A549 (cell line): ENCODE measurements at places on chromosomes 3 and 15. TPM values are rescaled to one million over a fixed set of nuclear protein-coding genes. Genes with fewer than 3 reads are reported as not detected.

ACKR2 gene
- 0.05 TPM in 1 of 3 replicates, not detected in the others for polyA plus RNA-seq

TMEM207 gene
- not detected in 3 replicates for polyA plus RNA-seq

LMOD3 gene
- polyA plus RNA-seq = not detected in 3 replicates

POTEB gene
- not detected in 3 replicates for polyA plus RNA-seq

SCAP gene
- 21.9 to 25.9 TPM (median 24.8 TPM) in 3 replicates for polyA plus RNA-seq

CPN2 gene
- not detected in 3 replicates for polyA plus RNA-seq

GADL1 gene
- not detected in 3 replicates for polyA plus RNA-seq

STOML1 gene
- 4.9 to 6.3 TPM (median 5.7 TPM) in 3 replicates for polyA plus RNA-seq

SPINK8 gene
- polyA plus RNA-seq = not detected in 3 replicates

CCR1 gene
- not detected in 3 replicates for polyA plus RNA-seq

DNA sequence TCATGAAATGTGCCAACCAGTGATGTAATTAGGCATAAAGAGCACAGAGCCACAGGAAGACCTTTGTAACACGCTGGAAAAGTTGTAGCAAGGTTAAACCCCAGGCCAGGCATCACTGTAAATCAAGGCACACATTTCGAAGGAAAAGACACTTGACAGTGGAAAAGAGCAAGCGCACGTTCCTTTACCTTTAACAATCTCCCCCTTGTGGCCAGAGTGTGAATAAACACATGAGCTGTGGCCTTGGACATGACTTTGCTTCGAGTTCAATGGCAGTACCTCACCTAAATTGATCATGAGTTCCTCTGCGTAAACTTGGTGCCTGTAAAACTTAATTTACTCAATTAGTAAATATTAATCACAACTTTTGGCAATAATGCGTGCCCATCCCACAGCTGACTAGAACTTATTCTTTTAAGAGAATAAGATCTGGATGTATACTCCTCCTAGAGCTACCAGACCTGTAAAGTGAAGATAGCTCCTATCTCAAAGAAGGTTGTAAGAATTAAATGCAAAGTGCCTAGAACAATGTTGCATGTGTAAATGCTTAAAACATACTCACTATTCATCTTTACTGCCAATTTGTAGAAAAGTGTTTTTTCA lies 757.0 kb upstream of the NECTIN3 start:
- DNase-seq = peak; percentile 3

- no peak for DNase-seq
Observed at GRCh38 chr3:184746131-184747120, 34.6 kb upstream of the MAGEF1 start.

- no peak for DNase-seq
Observed at GRCh38 chr3:136120373-136121348, 75.5 kb downstream of the MSL2 start.

DNA sequence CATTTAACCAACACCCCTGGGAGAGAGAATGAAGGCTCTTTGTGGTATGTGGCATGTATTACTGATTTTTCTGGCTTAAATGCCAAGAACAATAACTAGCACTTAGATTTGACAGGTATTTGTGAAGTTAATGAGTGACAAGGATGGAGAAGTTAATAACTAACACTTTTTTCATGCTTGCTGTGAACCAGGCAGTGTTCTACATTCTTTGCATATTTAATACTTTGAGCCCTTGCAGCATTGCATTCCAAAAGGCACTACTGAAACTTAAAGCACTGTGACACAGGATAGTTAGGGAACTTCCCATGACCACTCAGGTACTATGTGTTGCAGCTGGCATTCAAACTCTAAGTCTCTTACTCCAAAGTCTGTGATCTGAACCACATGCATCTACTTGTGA lies 650.6 kb downstream of the ZPLD1 start:
- peak; percentile 19 for DNase-seq

DNA sequence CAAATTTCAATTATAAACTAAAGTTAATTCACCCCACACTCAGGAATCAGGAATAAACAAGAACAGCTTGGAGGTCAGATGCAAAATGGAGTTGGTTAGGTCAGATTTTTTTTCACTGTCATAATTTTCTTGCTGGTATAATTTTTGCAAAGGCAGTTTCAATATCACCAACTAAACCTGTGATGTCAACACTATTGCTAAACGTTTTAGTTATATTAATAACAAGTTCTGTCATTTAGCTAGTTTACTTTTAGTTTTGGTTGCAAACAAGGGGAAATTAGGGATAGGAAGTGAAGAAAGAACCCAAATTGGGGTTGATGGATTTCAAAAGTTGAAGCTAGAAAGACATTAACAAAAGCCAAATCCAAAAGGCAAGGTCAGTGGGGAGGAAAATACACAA lies 4.6 kb upstream of the CPB1 start:
- DNase-seq = no peak

DNA sequence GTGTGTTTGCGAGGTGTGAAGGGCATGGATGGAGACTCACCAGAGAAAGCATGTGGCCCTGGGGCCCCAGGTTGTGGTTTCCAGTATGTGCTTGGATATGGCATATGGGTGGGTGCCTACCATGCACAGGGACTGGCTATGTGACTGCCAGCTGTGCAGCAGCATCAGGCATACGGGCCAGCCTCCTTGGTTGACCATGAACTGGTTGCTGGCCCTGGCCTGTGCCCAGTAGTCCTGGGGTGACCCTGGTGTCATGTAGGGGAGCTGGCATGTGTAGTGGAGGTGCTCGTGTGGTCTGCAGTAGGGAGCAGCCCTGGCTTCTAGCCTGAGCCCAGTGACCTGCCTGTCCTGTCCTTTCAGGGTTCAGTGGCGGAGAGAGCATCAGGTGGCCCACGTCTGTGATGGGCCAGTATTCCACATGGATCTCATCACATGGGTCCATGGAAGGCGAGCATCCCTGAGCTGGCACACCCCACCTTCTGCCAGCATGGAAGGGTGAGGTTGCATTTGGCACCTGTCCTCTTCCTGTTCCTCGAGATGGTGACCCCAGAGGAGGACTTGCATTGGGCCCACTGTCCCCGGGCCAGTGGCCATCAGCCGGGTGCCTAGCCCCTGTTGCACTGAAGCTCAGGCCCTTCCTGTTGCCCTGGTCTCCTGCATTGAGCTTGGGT lies 228.9 kb downstream of the SNRPN start:
- DNase-seq = no peak

GRCh38 chr3:73459711-73460110 lies 165.0 kb downstream of the PDZRN3 start:
- no peak for DNase-seq

- no peak for DNase-seq
Observed at GRCh38 chr15:48966595-48967301, 3.0 kb upstream of the SHC4 start.

GRCh38 chr3:119588112-119588511 lies 8.8 kb downstream of the ADPRH start:
- DNase-seq = no peak

DNA sequence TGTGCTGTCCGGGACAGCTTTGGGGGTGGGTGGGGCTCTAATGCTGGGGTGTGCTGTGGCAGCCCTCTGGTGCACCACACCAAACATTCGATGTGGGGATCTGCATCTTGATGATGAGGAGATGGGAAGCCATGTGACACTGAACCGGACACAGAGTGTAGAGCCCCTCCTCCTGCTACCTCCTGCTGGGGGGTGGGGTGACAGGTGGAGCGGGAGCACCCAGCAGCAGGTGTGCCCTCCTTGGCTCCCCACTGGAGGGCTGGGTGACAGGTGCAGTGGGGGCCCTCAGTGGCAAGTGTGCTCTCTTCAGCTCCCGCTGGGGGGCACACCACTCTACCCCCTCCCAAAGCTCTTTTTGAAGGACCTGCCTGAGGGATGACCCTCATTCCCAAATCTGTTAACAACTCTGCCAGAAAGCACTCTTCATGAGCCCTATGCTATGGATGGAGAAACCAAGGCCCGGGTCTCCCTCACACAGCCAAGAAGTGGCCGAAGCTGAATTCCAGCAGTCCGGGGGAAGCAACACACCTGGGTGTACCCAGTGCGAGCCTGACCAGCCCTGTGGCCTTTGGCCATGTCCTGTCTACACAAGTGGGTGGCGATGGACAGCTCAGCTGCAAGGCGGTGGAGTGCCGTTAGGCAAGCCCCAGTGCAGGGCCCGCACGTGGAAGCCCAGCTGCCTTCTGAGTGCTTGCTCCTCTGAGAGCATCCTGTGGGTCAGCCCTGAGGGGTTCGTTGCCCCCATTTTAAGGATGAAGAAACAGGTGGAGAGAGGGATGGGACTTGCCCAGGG lies 609 bp upstream of the UROC1 start:
- DNase-seq = no peak

DNA sequence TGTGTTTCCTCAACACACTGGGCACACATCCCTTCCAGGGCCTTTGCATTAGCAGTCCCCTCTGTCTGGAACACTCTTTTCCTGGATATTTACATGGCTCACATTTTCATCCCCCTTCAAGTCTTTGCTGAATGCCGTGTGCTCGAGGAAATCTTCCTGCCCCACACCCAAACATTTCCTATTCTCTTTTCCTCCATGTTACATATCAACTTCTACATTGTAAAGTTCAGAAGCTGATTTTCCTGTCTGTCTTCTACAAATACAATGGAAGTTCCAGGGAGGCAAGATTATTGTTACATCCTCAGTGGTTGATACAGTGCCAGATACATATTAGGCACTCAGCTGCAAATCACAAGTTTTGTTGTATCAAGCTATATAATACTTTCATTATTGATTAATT lies 4.1 kb downstream of the ACAD11 start:
- DNase-seq = no peak

GRCh38 chr3:117126946-117127546 lies 417.5 kb downstream of the TUSC7 start:
- no peak for DNase-seq

- no peak for DNase-seq
Observed at GRCh38 chr15:83612898-83613635, 40.9 kb upstream of the ADAMTSL3 start.

- DNase-seq = no peak
Observed at GRCh38 chr3:50003824-50004223, 63.9 kb downstream of the RBM6 start.

DNA sequence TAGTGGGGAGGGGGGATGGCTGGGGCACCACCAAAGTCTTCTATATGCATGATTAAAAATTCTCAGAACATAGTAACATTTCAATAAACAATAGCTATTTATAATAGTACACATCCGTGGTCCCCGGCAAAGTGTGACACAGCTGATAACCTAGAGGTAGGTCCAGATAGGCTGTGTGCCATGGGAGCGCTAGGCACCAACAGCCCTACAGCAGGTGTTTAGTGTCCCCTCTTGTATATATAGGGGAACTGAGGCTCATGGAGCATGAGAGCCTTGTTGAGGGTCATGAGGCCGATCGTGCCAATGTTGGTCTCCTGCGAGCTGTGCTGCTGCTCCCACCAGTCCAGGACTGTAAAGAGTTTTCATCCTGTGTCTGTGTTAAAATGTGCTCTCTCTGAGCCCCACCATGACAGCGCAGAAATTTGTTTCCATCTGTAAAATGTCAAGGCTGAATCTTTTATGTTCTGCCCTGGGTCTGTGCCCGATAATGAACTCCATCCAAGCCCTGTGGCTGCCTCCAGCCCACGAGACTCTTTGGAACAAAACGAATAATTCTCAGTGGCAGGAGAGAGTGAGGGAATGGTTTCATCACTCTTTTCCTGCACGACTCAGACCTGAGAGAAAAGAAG lies 14.5 kb downstream of the TMEM158 start:
- no peak for DNase-seq

GRCh38 chr3:114420072-114420471 lies 126.2 kb downstream of the TIGIT start:
- no peak for DNase-seq

- DNase-seq = no peak
Observed at GRCh38 chr3:109985943-109986555, 648.7 kb upstream of the DPPA4 start.

DNA sequence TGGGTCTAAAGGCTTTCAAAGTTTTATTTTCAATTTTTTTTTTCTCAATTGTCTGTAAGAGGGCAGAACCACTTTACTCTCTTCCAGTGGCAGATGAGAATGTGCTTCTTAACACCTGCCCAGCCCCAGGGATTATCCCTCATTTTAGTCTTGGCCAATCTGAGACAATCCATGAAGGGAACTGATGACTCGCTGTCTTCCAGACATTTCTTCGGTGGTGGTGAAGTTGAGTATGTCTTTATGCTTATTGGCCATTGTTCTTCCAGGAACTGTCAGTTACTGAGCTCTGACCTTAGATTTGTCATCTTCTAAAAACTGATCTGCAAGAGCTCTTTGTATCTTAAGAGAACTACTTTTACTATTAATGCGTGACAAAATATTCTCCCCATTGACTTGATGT lies 139.5 kb downstream of the TJP1 start:
- no peak for DNase-seq

DNA sequence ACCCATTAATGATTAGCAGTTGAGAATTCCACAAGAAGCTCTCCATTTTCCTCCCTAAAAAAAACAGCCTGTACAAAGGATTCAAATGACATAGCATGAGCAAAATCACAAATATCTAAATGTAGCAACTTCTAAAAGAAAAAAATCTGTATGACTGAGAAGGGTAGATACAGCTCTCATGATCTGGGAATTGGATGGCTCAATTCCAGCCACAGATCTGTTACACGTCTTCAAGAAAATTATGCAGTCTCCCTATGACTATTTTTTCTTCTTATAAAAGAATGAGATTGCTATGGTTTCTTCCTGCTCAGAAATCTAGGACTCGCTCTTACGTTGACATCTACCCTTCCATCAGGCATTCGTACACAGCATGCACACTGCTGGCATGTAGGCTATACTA lies 71.5 kb downstream of the PLCH1 start:
- no peak for DNase-seq

GRCh38 chr15:82313446-82313845 lies 35.8 kb downstream of the GOLGA6L10 start:
- DNase-seq = no peak

- DNase-seq = no peak
Observed at GRCh38 chr3:169891886-169892285, 19.5 kb upstream of the SAMD7 start.
